Midbrain (tissue), 1 donor: ENCODE measurements at places on chromosomes 4 and X.

GRCh38 chrX:619451-619811 lies 11.2 kb upstream of the SHOX start:
- DNase-seq = no peak

- DNase-seq = no peak
Measured at GRCh38 chrX:9369802-9370291, 95.0 kb upstream of the TBL1X start.

DNA sequence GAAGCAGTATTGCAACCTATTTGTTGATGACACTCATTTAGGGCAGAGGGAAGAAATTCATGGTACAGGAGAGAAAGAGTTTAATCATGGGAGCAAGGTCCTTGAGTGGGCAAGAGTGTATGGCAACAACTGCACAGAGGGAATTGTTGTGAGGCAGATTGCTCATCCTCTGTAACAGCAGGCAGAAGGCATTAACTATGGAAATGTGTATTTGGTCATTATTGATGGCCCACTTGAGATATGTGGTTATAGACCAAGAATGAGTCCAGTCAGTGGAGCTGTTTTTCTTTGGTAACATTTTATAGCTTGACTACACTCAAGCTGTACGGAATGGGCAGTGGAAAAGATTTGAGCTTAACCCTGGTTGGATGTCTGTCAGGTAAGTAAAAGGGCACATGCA lies 15.9 kb downstream of the PLRG1 start:
- no peak for DNase-seq

GRCh38 chr4:79917246-79917645 lies 155.8 kb downstream of the ANTXR2 start:
- DNase-seq = no peak

DNA sequence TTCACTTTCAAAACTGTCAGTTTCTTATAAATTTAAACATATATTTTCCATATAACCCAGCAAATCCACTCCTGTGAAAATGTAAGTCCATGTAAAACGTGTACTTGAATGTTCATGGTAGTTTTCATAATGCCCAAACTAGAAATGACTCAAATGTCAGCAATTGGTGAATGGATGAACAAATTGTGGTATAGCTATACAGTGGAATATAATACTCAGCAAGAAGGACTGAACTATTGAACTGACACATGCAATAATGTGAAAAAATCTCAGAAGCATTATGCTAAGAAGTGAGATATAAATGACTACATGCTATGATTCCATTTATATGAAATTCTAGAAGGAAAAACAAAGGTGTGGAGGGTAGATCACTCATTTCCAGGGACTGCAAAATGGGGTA lies 52.2 kb downstream of the USP53 start:
- DNase-seq = no peak

DNA sequence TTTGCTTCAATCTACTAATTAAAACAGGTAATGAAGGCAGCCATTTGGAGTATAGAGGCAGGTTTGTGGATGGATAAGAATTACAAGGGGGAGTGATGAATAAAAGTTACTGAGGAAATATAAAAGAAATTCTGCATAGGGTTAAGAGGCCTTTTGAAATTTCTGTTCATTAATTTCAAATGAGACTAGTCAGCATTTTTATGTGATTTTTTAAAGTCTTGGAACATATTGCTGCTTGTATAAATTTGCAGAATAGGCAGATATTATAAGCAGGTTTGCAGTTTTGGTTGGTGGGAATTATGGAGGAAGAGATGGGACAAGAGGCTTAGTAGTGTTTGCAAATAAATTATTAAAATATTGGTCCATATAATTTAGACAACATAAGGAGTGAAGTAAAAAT lies 750.4 kb upstream of the AGA start:
- DNase-seq = no peak
